Activated CD4-positive, alpha-beta T cell treated with anti-CD3 and anti-CD28 coated beads, Interleukin-2, amount 50 U/mL, for 16 hours (primary cell): ENCODE measurements at places on chromosomes 12 and 14.

DNA sequence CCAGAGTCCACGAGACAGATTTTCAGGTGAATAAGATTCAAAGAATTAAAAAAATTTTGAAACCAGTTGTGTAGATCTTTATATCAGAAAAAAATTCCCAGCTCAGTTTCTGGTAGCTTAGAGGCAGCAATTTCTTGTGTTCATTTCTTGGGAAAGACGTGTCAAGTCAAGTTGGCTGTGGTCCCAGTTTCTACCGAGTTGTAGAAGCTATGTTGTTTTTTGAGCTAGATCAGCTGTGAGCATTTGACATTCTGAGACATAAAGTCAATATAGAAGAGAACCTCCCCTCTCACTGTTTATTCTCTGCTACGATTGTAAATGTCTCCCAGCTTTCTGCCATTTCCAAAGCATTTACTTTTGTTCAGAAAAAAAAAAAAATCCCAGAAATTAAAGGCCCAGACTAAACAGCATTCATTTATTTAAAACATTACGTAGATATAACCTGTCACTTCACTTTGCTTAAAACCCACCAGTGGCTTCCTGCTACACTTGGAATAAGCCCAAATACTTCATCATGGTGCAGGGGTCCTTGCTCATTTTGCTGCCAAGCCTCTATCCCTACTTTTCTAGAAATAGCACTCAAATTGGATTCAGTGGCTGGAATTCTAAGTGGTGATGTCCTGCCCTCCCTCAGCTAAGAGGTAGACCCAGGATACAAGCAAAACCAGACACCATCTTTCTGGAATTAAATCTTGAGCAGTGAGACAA, 20.6 kb upstream of the PYGL start:
- DNase-seq: no peak

- no peak for DNase-seq
Measured at GRCh38 chr14:21518725-21519124, 7.4 kb downstream of the SALL2 start.

DNA sequence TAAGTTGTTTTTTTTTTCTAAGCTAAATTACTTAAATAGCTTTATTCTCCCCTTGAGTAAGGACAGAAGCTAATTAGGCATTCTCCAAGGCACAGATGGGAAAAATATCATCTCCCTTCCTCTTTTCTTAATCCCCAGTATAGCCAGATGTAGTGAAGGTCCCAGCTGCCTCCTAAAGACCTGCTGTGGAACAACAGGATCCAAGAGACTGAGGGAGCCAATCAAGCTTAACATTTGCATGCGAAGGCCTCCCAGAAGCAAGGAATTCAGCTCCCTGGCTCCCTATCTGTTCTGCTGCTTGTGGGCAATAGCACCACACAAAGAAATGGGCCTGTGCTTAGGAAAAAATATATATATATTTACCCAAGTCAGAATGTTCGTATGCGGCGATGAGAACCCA, 255.2 kb downstream of the SYT1 start:
- no peak for DNase-seq

GRCh38 chr12:32891526-32891925, 5.1 kb downstream of the PKP2 start:
- no peak for DNase-seq

GRCh38 chr12:47361389-47362021, 281.7 kb upstream of the AMIGO2 start:
- DNase-seq: peak; percentile 80

GRCh38 chr14:94175011-94175745, 1.1 kb downstream of the PPP4R4 start:
- no peak for DNase-seq

GRCh38 chr12:20549108-20549719, 145.9 kb upstream of the SLCO1C1 start:
- DNase-seq: no peak

DNA sequence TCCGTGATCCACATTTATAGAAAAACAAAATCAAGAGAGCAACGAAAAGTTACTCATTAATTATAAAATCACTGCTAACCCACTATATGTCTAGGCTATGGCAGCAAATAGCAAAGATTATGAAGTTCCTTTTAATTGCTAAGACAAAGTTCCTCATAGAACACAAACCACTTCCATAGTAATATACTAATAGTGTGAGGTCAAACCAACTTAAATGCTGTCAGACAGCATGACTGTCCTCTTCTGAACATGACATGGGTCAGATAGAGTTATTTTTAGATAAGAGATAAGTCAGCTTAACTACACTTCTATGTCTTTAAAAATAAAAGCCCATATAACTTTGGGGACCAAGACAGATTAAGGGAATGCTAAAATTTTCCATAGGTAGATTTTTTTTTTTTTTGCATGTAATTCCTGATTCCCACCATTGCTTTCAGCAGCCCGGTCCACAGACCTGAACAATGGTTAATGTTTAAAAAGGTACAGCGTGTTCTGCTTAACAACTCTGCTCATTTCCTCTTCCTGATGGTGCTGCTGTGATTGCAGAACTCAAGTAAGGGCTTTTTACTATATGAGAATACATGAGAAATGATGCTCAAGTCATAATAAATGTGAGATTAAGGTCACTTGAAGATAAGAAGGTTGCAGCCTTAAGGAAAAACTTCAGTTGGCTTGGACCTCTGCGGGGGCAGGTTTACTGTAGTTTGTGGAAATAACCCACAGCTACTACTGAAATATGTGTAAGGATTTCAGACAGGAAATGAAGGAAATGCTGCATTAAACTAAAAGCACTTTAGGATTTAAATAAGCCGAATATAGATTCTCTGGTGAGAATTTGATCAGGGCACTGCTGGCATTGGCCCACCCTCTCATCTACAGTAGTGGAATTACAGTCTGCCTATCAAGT, 37.7 kb upstream of the DUSP6 start:
- DNase-seq: peak; percentile 35

DNA sequence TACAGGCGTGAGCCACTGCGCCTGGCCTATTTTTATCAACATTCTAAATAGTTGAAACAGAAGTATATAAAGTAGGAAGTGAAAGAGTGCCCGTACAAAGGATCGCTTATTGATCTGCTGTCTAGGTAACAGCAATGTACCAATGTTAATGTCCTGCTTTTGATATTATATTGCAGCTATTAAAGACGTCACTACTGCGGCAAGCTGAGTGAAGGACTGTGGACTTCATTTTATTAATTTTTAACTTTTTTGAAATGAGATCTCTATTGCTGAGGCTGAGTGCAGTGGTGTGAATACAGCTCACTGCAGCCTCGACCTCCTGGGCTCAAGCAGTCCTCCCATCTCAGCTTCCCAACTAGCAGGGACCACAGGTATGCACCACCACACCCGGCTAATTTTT, 10.8 kb downstream of the PTGR2 start:
- no peak for DNase-seq

DNA sequence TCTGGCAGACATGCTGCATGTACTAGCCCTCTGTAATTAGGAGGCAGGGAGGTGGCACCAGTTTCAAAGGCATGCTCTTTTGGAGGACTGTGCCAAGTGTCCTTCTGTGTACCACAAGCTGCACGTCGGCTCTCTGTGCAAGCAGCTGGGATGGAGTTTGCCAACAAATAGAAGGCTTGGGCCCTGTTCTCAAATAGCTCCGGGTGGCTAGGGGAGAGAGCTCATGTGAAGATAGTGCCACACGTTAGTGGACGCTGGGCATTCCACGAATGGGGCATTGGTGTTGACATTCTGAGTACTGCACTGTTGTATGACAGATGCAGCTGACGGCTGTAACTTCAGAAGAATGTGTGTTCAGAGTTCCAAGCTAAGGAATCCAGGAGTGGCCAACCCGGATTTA, 4.4 kb downstream of the AACS start:
- no peak for DNase-seq

DNA sequence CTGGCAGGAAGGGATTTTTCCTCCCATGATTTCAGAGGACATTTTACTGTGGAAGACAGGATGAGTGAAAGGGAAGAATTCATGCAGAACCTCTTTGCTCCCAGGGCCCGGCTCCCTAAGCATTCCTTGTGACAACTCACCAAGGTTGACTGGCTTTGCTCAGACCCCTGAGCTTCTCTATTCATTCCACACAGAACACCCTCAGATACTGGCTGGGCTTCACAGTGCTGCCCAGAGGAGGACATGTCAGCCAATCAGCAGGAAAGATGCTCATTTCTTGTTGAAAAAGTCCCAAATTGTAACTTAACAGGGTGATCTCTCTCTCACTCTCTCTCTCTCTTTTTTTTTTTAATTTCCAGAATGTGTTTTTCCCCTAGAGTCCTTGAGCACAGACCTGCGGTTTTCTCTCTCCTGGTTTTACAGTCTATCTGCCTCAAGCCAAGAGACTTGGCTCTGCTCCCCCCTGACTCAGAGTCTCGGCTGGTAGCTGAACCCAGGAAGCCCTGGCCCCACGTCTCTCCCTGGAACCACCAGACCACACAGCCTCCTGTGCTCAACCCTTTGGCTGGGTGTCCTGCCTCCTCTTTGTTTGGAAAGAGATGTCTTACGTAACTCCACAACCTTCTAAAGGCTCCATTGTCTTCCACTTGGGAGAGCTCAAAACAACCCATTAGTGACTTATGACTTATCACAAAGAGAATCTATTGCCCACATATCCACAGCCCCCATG, 43.9 kb downstream of the SSPN start:
- no peak for DNase-seq

GRCh38 chr14:24416932-24417619, 12.4 kb downstream of the CBLN3 start:
- DNase-seq: no peak

DNA sequence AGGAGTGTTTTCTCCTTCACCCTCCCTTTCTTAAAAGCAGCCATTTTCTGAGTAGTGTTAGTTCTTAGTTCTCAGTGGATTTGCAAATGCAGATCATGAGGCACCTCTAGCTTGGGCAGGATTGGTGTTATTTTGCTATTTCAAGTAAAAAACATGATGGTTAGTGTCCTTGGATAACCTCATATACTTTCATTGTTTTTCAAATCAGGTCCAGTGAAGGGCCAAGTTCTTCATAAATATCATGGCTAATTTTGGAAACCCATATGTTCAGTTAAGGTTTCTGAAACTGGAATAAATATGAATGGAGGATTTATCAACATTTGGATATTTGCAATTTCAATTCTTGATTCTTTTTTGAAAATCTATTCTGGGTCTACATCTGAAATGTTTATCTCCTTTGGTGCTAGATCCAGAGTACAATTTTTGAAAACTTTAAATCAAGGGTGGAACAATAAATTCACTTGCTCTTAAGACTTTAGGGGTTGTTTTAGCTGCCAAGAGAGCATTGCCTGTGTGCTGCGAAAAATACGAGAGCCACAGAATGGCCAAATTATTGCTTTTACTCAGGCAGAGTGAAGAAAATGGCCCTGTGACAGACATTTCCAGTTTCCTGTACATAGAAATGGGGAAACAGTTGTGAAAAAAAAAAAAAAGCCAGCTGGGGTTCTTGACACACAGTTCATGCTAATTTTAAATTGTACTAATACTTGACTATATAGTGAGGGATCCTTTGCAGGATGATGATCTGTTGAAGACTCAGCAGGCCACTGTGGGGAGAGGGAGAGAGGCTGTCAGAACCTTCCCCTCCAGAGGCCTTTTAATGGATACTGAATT, 104.6 kb downstream of the BICD1 start:
- no peak for DNase-seq

- DNase-seq: no peak
Measured at GRCh38 chr14:65783576-65783975, 371.0 kb downstream of the FUT8 start.

- no peak for DNase-seq
Measured at GRCh38 chr12:11755302-11755930, 105.9 kb downstream of the ETV6 start.
